ENCODE measurements at places on chromosomes 4 and X.

DNA sequence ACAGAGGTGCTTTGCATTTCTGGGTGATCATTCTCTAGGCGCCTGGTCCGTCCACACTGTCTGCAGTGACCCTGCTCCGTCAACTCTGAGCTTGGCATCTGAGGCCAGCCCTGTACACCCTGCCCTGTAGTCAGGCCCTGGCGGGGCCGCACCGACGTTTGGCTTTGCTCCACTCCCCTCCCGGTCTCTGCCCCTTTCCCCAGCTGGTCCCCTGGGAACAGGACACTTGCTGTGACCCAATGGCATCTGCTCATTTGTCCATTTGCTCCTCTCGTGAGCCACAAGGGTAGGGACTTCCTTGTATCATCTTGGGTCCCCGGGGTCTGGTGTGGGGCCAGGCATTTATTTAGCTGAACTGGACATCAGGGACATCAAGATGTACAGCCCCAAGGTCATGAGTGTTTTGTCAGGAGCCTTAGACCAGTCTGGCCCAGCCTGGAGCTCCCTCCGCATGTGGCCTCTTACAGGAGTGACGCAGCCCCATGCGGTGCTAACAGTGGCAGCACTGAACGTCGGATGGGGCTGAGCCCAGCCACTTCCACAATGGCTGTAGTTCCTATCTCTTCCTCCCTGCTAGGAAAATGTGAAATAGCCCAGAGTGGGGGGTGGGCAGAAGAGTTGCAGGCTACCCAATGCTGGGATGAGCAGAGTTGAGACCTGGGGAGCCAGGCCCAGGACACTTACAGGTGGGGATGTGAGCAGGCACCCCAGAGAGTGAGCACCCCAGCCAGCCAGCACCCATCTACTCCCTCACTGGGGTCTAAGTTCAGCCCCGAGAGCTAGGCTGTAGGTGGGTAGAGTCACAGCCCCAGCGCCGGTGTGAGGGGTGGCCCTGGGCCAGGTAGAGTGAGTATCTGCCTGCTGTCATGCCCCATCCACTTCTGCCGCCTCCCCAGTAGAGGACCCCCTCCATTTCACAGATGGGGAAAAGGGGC lies 2.0 kb upstream of the SH3BP2 start:
- DNase-seq, result no peak

DNA sequence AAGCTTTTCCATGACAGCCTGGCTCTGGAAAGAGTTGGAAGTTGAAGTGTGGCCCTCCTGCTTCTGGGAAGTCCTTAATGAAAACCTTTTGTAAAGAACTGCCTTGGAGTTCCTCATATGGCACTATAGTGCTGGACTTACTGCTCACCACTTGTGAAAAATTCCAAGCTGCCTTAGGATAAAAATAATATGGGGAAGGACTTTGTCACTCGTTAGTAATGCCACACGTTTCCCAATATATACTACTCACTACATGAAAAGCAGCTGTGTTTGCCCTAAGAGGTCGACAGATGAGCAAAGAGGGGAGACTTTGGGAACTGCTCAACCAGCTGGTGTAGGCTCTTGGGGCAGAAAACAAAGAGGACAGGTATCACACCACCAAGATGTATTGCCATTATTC lies 11.7 kb downstream of the OPHN1 start:
- no peak for DNase-seq

DNA sequence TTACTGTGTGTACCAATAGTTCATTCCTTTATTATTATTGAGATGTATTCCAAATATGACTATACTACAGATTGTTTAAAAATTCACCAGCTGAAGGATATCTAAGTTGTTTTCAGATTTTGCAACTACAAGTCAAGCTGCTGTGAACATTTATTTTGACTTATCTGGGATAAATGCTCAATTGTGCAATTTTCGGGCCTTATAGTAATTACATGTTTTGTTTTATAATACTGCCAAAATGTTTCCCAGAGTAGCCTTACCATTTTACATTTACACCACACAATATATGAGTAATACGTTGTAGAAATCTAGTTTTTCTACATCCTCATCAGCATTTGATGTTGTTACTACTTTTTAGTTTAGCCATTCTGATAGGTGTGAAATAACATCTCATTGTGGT lies 179.6 kb downstream of the ANTXR2 start:
- no peak for DNase-seq

DNA sequence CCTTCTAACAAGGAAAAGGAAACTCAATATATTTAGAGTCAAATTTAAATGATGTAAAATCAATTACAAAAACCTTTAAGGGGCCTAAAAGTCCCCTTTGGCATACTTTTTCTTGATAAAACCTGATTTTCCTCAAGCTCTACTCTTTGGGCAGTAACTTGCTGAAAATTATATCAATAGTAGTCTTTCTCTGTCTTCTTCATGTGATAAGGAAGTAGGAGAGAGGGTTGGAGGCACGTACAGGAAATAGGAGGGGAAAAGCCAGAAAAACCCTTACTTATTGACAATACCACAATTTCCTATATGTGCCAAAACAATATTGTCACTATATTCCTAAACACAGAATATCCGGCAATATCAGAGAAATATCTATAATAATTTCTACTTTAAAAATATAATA lies 9.6 kb downstream of the RHOH start:
- DNase-seq, result no peak

- DNase-seq, result no peak
Observed at GRCh38 chrX:10922835-10923234, 188.3 kb upstream of the HCCS start.
